ENCODE measurements at places on chromosomes 5 and 9.
A peak's percentile ranks its signal among the peaks of the same experiment; 100 is the strongest.

DNA sequence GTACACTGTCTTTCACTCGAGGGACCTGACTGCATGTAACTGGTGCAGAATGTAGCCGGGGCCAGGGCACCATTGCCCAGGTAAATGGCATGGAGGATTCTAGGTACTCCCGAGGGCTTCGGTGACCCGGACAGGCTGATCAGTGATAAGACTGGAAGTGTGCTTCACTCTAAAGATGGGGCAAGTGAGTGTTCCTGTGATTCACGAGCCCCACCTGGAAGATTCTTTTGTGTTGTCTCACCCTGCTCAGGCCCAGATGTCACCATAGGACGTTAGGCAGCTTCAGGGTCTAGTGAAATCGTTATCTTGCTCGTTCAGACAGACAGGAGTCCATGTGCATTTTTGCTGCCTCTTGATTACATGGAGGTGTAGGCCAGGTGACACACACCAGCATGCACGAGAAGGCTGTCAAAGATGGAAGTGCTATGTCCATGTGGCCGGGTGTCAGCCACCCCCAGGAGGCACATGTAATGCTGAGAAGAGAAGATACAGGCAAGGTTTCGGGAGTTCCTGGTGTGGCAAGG, 73.9 kb downstream of the WNK2 start:
- DNase-seq, result peak; percentile 0

GRCh38 chr9:86460216-86461002, 106.2 kb upstream of the TUT7 start:
- DNase-seq, result no peak

DNA sequence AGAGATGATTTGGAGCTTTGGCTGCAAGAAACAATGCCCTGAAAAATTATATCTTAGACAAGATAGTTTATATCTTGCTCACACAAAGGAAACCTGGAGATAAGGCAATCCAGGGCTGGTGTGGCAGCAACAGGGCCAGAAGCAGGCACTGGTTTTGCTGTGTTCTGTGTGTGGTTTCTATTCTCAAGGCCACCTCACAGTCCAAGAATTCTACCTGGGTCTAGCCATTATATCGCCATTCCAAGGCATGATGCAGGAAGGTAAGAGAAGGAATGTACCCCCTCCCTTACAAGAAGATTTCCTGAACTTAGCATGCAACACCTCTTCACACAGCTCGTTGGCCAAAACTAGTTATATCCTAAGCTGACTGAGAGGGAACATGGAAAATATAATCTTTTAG, 74.5 kb upstream of the MEGF10 start:
- DNase-seq, result no peak

GRCh38 chr5:103218164-103218563, 40.4 kb upstream of the MACIR start:
- no peak for DNase-seq

DNA sequence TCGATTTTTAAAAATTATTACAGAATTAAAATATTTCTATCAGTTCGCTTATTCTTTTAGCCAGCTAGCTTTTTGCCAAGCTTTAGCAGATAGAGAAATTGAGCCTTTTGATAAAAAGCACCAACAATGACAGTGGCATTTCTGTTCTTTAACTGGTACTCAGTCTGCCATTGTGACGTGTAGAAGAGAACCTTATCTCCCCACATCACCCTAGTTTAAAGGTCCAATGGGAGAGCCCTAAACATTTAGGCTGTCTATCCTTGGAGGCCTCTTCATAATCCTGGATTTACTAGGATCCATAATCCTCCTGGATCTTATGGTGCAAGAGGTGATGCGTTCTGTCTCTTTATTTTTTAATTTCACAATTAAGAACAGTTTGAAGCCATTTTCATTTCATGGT, 3.0 kb downstream of the BASP1 start:
- DNase-seq, result no peak

DNA sequence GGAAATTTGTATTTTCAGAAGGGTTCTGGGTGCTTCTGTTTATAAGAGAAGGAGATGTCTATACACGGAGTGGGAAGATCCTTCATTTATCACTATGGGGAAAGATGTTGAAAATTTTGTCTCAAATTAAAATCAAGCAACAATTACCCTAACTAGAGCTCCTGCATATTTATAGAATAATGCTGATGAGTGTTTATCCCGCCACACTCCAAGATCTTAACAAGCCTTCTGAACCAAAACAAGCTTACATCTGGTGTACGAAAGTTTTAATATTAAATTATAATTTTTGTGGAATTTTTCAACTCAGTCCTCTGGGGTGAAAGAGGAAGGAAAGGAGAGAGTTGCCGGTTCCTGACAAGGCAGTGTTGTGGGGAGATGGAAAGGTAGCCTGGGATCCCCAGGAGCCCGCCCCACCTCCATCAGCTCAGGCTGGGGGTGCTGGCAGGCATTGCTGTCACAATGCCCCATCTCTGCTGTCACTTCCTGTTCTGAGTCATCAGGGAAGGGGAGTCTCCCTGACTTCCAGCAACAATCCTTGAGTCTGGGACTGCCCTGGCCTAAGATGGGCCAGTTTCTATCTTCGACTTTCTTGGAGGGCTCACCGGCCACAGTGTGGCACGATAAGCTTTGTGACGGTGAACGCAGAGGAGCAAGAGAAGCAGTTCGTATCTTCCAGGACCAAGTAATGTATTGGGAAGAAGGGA, 64.5 kb downstream of the ERAP1 start:
- DNase-seq, result no peak

- DNase-seq, result no peak
Observed at GRCh38 chr9:134224127-134224526, 59.8 kb upstream of the RNU6ATAC start.

GRCh38 chr9:7180247-7180646, 422.5 kb downstream of the KDM4C start:
- no peak for DNase-seq

GRCh38 chr5:170755679-170756456, 27.7 kb upstream of the GABRP start:
- DNase-seq, result no peak

DNA sequence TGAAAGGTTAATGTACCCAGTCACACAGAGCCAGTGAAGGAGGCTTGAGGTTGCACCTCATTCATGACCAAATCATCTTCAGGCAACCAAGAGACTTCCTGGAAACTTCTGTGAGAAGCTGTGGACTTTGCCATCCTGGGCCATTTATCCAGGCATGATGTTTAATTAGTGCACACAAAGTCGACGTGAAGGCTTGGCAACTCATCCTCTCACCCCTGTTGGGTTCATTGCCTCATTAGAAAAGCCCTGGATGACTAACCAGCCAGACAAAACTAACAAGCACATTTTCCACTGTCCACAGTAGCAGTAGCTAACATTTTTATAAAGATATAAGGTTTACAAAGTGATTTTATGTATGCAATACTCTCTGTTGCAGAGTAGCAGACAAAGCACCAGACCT, 65.7 kb upstream of the ZNF462 start:
- no peak for DNase-seq

- DNase-seq, result no peak
Observed at GRCh38 chr9:133341369-133342068, 5.5 kb upstream of the SURF6 start.

GRCh38 chr5:158436271-158437065, 577.5 kb upstream of the CLINT1 start:
- DNase-seq, result no peak

DNA sequence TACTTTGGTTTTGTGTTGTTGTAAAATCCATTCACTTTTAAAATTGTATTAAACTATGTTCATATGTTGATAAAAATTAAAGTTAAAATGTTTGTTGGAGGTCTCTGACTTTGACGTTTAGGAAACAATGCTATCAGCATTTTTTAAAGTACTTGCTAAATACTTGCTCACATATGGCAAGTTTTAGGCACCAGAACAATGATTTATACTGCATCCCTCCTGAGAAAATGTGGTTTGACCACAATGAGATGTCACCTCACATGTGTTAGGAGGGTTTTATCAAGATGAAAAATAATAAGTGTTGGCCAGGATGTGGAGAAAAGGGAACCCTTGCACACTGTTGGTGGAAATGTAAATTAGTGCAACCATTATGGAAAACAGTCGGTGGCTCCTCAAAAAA, 180.8 kb downstream of the HSD17B3 start:
- no peak for DNase-seq

DNA sequence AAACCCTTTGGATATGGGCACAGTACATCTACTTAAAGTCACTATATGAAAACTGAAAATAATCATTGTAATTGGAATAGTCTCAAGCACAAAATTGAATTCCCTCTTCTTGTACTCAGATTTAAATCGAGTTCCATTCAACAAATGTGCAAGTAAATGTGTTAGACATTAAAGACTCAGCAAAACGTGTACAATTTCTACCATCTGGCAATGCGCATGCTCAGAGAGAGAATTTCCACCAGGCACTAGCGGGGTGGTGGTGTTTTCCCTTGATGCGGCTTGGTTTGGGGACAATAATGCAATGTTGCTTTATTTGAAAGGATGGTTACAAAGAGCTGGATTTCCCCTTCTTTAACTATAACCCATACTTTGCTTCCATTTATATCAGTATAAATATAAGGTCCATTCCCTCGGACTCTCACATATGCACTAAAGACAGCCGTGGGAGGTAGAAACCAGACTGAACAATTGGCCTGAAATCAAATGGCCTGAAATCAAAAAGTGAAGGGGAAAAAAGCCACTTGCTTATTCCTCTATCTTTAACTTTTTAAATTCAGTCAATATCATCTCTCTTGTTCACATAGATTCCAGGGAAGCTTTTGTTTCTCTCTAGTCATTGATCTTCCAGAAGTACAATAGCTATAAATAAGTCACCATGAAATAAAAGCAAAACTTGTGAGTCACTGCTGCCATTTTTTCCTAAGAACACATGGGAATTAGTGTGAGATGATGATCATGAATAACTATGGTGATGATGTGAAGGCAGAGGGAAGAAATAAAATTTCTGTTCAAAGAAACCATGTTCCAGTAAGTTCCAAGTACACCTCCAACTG, 59.2 kb downstream of the ADAMTS12 start:
- DNase-seq, result no peak

GRCh38 chr9:126219648-126220063, 107.0 kb upstream of the MVB12B start:
- DNase-seq, result no peak

DNA sequence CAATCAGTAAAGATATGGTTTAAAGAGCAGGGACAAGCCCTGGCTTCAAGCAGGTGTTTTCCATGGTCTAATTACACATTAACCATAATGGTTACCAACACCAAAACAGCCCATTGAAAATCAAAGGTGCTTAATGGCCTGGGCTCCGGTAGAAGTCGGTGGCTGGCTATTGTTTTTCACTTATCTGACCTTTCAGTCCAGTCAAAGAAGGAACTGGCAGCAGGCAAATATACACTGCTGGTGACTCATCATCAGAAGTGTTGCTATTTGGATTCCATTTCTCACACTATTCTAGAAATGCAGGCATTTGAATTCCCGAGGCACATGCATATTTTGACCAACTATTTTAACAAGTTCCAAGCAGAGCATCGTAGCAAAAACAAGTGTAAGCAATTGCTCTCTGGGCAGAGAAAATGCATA, 26.3 kb upstream of the GABRP start:
- DNase-seq, result no peak

- no peak for DNase-seq
Observed at GRCh38 chr5:53009816-53010215, 20.7 kb downstream of the ITGA2 start.

DNA sequence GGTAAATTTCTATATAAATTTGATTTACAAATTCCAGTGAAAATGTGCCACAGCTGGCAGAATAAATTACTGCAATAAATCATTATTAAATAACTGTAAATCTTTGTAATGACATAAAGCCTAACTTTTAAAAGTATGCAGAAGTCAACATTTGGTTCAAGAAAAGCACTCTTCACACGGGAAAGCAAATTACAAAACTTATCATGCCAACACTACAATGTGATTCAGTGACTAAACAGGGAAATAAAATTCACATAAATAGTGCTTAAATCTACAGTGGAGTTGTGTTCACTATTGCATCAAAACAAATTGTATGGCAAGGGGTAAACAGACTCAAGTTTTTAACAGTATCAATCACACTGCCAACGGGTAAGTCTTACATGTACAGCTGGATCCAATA, 117.2 kb downstream of the BNC2 start:
- DNase-seq, result no peak

DNA sequence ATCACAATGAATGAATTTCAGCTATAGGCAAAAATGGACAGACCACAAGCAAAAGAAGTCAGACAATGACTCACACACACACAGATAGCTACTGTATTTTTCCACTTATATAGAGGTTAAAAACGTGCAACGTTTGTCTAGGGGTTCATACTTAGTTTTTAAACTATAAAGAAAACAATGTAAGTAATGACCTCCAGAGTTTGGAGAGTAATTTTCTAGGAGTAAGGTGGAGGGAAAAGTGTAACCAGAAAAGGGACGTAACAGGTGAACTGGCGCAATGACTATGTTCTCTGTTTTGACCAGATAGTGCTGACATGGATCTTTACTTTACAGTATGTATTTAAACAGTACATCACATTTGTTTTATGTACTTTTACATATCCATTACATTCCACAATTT, 51.1 kb downstream of the FNIP1 start:
- DNase-seq, result no peak

- DNase-seq, result no peak
Observed at GRCh38 chr5:150511578-150512367, 3.8 kb downstream of the NDST1 start.

DNA sequence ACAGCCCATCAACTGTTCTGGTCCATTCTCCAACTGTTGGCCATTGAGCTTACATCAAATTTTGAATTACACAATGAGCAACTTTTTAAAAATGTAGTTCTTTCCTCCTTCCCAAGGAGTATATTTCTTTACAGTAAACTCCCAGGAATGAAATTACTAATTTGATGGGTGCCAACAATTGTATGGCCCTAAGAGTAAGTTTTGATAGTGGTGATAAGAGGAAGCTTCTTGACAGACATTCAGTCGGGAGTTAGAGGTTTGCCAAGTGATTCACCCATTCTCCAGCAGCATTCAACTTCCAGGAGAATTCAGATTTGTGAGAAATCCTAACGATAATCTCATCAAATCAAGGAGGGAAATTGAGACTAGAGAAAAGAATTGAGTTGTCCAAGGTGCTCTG, 579.9 kb downstream of the ACTL7B start:
- DNase-seq, result no peak

DNA sequence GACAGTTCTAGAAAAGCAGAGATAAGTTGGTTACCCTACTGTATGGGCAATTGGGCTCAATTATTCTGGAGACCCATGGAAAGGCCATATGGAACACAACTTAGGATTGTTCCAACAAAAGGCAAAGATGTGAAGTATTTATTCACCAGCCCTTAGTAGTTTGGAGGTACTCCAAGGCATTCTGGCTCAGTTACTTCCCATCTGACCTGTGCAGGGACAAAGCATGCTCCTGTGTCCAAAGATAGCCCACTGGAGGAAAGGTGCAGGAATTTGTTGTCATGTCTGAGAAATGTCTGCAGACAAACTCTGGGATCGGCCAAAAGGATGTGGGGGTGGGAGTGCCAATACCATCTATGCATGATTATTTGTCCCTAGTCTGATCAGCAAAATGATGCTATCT, 279.5 kb upstream of the PTGER4 start:
- no peak for DNase-seq

- DNase-seq, result peak; percentile 65
Observed at GRCh38 chr5:10563110-10563944, 543 bp upstream of the ANKRD33B start.

GRCh38 chr5:2860101-2860500, 108.6 kb upstream of the IRX2 start:
- no peak for DNase-seq
